Spleen (tissue), 13 donors: ENCODE measurements at places on chromosomes 16 and 17. TPM values are rescaled to one million over a fixed set of nuclear protein-coding genes. Genes with fewer than 3 reads are reported as not detected.
A peak's percentile ranks its signal among the peaks of the same experiment; 100 is the strongest.

TTLL6 gene
- not detected for polyA plus RNA-seq

NACA2 gene
- 0.16 TPM for polyA plus RNA-seq

NOL3 gene
- polyA plus RNA-seq: 8.7 TPM

GRCh38 chr16:80695020-80695419 is 109.4 kb downstream of the CDYL2 start:
- H3K27ac ChIP-seq: no peak overlapping the region
- no peak overlapping the region for H3K4me3 ChIP-seq
- no peak for DNase-seq
- no peaks in the 10 kb centered on the region for H3K27me3 ChIP-seq

DNA sequence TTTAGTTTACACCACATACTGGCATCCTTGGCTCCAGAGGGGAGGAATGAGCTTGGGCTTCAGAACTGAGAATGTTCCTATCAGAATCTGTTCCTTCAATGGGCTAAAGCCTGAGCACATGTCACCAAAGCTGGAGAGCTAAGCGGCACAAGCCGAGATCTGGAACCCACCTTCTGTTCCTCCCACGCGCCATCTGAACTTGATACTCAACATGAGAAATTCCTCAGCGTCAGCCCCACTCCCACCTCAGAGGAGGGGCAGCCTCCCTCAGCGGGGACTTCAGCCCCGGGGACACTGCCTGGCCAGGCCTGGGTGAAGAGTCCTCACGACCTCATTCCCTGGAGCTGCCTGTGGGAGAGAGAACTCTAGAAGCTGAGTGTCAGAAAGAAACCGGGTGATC is 22.8 kb upstream of the SLC47A1 start:
- H3K4me1 ChIP-seq: peaks cover 8% of the 10 kb centered on the region
- no peaks in the 10 kb centered on the region for H3K36me3 ChIP-seq
- H3K4me3 ChIP-seq: no peak overlapping the region
- no peak overlapping the region for H3K27ac ChIP-seq

DNA sequence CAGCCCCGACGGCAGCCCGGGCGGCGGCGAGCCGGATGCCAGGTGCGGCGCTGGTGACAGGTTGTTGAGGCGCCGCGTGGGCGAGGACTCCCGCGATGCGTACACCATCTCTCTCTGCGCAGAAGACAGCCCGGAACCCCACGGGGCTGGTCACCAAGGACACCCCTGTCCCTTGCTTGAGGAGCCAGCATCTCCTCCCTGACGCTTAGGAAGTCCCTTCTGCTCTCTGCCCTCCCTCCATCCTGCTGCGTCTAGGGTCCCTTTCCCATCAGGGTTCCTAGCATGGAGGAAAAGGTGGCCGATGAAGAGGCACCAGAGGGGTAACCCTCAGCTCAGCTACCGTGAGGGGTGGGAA is 43.6 kb downstream of the SRCIN1 start:
- H3K4me1 ChIP-seq: peaks cover 58% of the 10 kb centered on the region
- no peak overlapping the region for H3K4me3 ChIP-seq
- H3K27ac ChIP-seq: no peak overlapping the region
- DNase-seq: no peak
- no peaks in the 10 kb centered on the region for H3K36me3 ChIP-seq
- H3K27me3 ChIP-seq: peaks cover 90% of the 10 kb centered on the region

DNA sequence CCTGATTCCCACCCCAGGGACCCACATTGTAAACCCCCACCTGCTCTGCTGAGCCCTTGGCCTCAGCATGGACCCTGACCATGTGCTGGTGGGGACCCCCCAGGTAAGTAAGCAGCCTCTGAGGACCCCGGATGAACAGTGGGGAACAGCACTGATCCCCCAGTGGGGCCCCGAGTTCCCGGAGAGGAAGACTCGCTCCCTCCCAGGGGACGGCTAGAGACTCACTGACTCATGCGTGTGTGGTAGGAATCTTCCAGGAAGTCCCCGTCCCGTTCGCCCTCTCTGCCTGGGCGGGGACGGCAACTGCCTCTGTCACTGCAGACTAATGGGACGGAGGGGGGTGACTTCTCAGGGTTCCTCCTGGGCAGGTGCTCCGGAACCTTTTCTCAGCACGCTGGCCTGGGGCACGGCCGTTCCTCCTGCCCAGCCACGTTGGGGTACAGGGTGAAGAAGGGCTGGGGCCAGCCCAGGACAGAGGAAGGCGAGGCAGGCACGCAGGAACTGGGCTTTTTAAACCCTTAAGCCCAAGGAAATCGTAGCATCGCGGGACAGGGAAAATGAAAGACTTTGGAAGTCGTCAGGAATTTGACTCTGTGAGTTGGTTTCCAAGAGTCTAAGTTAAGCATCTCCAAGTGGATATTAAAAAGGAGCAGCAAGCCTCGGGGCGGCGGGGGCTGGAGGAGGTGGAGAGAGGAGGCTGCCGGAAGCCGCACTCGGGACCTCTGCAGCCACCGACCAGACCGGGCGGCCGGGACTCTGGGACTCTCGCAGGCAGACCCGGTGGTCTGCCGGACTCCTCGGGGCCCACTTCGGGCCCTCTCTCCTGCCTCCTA is 178.7 kb downstream of the SEC14L1 start:
- no peaks in the 10 kb centered on the region for H3K27me3 ChIP-seq
- peaks cover 53% of the 10 kb centered on the region for H3K4me1 ChIP-seq
- peak overlapping the region; percentile 41 for H3K4me3 ChIP-seq
- peak overlapping the region; percentile 87 for H3K27ac ChIP-seq
- DNase-seq: peak; percentile 93

- no peak overlapping the region for H3K4me3 ChIP-seq
- H3K36me3 ChIP-seq: no peaks in the 10 kb centered on the region
- H3K27me3 ChIP-seq: no peaks in the 10 kb centered on the region
- H3K27ac ChIP-seq: no peak overlapping the region
- no peak for DNase-seq
These were observed 74.2 kb downstream of the BCAS3 start for GRCh38 chr17:60751884-60752283.

DNA sequence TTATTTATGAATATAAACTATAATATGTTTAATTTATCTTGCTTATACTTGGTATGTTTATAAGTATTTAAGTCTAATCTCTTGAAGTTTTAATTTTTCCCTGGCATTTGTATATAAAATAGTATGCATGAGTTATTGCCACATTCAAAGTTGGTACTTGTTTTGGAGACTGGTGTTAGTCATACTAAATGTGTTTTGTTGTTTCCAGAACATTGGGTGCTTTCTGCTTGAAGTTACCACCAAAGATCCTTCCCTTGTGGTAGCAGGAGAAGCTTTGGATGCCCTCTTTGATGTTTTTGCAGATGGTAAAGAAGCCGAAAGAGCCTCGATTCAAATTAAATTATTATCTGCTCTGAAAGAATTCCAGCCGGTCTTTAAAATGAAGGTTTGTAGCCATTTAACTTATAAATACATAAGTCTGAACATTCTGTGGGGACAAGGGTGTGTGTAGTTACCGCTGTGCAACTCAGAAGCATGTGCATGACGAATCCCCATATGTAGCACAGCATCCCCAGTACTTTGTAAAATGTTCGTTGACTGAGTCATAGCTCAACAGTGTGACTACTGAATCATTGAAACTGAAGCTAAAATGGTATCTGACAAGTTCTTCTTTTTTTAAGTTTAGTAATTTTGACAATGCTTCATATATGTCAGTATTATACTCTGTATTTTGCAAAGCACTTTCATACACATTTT is 36.4 kb downstream of the HEATR3 start:
- no peak overlapping the region for H3K27ac ChIP-seq
- no peaks in the 10 kb centered on the region for H3K27me3 ChIP-seq
- H3K36me3 ChIP-seq: peaks cover 99% of the 10 kb centered on the region
- H3K4me1 ChIP-seq: no peaks in the 10 kb centered on the region

DNA sequence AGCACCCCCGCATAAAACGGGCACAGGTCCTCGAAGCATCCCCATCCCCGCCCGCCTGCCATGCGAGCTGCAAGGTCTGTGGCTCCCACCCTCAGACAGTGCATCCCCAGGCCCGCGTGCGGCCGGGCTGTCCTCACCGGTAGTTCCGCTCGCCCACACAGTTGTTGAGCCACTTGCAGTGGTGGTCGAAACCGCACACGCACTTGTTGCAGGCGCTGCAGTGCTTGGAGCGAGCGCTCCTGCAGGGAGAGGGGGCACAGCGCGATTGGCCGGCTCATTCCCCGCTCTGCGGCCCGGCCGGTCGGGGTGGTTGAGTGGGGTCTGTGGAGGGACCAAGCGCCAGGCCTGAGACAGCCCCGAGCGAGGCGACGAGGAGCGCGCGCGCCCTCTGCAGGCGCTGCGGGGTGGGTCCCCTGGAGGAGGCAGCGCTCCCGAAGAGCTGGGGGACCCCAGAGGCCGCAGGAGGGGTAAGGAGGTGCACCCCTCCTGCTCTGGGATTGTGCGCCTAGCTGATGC is 6.0 kb upstream of the TPPP3 start:
- H3K4me1 ChIP-seq: peaks cover 16% of the 10 kb centered on the region
- peak; percentile 86 for DNase-seq
- H3K27me3 ChIP-seq: peaks cover 9% of the 10 kb centered on the region
- no peak overlapping the region for H3K27ac ChIP-seq

GRCh38 chr16:24723663-24724062 is 5.8 kb upstream of the TNRC6A start:
- H3K27ac ChIP-seq: no peak overlapping the region
- H3K4me3 ChIP-seq: no peak overlapping the region
- H3K27me3 ChIP-seq: no peaks in the 10 kb centered on the region
- no peak for DNase-seq
